Frontal cortex (tissue), 4 donors: ENCODE measurements at places on chromosomes 1 and 21.

GRCh38 chr1:28280501-28280900 lies 21.2 kb downstream of the SESN2 start:
- DNase-seq = no peak

GRCh38 chr21:39156024-39156423 lies 27.2 kb downstream of the PSMG1 start:
- no peak for DNase-seq

DNA sequence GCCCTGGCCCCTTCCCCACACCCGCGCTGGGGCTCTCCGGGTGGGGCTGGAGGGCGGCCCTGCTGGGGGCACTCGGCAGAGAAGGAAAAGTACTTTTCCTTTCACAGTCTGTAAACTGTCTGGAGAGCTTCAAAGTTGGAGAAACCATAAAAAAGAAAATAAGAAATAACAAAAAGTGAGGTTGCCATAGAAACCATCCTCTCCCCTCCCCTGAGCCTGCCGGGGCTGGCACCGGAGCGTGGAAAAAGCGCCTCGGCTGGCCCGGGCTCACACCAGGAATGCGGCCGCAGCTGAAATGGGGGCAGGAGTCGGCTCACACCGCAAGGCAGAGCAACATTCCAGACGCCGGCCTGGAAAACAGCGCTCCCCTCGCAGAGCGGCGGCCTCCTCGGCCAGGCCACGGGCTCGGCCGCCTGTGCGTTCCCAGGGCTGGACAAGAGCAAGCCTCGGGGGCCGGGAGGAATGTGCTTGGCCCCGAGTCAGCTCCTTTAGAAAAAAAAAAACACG lies 69.2 kb downstream of the MORN1 start:
- peak; percentile 67 for DNase-seq

- no peak for DNase-seq
Measured at GRCh38 chr21:46493828-46494227, 35.1 kb downstream of the DIP2A start.

- DNase-seq = no peak
Measured at GRCh38 chr1:36966242-36966641, 68.1 kb downstream of the GRIK3 start.

DNA sequence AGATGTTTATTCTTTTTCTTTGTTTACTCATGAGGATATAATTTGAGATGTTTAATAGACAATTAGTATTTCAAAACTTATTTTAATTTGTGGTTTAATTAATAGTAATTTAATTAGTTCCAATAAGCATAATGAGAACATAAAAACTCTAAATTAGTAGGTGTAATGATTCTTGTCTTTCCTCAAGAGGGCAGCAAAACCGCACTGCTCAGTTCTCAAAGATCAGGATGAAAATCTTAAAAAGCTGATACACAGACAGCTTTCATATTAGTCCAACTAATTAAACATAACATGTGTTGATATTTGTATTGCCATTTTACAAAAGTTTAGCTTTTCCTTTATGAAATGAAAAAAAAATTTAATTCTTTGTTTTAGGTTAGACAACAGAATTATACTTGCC lies 106.7 kb upstream of the C21orf91 start:
- DNase-seq = no peak

- no peak for DNase-seq
Measured at GRCh38 chr1:12615159-12615864, 2.7 kb downstream of the DHRS3 start.

DNA sequence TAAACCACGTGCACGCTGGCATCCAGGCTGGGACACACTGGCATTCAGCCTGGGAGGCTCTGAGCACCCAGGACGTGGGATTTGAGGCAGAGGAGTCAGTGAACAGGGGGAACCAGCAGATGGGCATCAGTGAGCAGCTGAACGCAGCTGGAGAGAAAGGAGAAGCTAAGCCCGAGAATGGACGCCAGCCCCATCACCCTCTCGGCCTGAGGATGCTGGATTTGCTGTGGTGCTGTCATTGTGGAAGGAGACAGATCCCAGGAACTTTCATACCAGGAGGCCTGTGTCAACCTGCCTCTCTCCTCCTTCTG lies 132.8 kb downstream of the PGBD5 start:
- no peak for DNase-seq

GRCh38 chr1:113073479-113073950 lies 517 bp downstream of the LRIG2 start:
- no peak for DNase-seq

GRCh38 chr1:28526886-28527285 lies 21.0 kb downstream of the RCC1 start:
- DNase-seq = no peak

DNA sequence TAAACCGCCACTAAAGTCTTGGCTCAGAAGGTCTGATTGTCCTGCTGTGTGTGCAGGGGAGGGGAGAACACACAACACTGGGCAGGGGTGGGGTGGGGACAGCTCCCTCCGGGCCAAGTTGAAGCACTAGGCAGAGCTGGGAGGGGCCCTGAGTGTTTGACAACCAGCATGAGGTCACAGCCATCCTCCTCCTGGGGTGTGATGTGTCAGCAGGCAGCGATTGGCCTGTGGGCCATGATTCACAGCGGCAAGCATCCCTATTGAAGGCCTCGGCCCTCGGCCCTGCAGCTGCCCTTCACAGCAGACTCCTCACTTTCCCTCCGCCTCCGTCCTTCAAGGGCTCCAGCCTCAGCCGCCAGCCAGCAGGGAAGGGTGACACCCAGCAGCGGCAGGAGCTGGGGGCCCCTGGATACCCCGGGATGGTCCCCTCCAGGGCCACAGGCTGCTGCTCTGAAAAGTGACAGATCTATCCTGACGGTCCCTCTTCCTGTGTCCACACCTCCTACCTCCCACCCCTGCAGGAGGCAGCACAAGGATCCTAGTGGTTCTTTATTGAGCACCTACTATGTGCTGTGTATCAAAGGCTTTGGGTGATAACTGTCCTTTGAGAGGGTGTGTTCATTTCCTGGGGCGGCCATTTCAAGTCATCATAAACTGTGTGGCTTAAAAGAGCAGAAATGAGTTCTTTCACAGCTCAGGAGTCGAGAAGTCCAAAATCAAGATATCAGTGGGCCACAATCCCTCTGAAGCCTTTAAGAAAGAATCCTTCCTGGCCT lies 66.0 kb upstream of the SLC25A33 start:
- no peak for DNase-seq

DNA sequence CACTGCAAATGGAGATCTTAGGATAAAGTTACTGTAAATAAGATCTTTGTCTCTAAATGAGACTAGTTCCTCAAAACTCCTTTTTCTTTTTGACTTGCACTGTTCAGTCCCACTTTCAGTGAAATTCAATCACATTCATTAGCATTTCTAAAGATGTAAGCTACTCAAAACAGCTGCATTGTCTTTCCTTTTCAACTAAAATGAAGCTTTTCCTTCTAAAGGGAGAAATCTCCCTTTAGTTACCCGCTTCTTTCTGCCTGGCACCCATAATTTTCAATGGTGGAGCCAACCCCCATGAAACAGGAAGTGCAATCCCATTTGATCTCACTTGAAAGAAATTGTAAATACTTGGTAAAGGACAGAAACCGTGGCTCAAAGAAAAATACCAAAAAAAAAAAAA lies 387.4 kb upstream of the PKN2 start:
- no peak for DNase-seq

DNA sequence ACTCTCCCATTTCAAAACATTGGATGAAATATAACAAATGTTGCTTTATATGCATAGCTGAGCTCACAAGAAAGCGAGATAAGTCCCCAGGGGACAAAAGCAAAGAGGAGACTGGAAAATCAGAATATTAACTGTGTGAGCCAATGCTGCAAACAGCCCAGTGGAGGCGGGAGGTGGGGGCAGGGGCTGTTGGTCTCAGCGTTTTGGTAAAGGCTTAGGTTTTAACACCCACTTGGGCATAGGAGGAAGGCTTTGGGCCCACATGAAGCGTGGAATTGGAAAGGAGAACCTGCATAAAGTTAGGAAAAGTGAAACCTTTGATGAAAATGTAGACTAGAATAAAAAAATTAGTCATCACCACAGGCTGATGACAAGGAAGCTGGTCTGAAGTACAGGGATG lies 30.2 kb upstream of the SMIM12 start:
- DNase-seq = no peak

DNA sequence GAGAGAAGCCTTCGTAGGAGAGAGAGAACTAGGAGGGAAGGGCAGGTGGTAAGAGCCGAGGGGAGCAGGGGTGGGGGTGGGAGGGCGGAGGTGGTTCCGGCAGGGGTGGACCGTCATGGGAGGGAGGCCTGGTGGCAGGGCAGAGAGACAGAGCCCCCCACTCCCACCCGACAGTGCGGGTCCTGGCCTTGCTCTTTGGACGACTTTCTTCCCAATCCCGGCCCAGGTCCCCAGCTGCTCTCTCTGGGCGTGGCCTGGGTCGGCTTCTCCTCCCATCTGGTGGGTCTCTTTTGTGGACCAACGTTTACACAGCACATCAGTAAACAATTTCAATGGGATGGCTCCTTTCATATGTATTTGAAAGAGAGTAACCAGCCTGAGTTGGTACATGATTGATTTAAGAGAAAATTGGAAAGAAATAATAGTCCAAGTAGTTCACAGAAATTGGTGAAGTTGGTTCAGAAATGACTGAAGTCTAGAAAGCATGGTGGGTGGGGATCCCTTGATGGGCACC lies 56.9 kb downstream of the LDLRAD2 start:
- no peak for DNase-seq

GRCh38 chr1:10868599-10868965 lies 72.1 kb upstream of the CASZ1 start:
- DNase-seq = no peak
